Femur (tissue), 1 donor: ENCODE measurements at places on chromosomes 2 and 18.

DNA sequence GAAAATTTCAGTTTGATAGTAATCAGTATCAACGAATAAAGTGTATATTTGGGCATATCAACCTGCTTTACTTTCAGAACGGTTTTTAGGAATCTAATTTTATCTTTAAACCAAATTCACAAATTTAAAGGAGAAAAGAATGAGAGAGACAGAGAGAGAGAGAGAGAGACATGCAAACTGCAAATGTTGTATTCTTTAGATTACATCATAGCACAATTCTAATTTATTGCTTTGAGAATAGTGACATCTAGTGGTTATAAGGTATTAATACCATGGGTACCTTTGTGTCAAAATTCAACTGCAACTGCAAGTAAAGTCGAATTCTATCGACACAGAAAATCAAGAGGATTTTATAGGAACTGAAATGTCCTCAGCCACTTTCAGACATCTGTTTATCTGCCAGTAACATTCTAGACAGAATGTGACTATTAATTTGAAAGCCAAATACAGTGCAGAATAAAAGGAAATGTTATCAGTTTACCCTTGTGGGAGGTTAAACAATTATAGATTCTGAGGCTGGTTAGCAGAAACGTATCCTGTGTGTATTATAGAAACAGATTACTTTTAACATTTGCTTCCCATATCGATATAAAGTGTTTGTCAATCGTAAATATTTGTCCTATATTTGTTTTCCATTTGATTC is 529.8 kb upstream of the VRK2 start:
- no peak for DNase-seq

- DNase-seq, result no peak
Measured at GRCh38 chr2:84152462-84152861, 306.6 kb downstream of the SUCLG1 start.

- DNase-seq, result peak; percentile 86
Measured at GRCh38 chr2:121088251-121089165, 196.5 kb downstream of the TFCP2L1 start.

GRCh38 chr2:178331474-178332432 is 119.2 kb downstream of the PRKRA start:
- no peak for DNase-seq

DNA sequence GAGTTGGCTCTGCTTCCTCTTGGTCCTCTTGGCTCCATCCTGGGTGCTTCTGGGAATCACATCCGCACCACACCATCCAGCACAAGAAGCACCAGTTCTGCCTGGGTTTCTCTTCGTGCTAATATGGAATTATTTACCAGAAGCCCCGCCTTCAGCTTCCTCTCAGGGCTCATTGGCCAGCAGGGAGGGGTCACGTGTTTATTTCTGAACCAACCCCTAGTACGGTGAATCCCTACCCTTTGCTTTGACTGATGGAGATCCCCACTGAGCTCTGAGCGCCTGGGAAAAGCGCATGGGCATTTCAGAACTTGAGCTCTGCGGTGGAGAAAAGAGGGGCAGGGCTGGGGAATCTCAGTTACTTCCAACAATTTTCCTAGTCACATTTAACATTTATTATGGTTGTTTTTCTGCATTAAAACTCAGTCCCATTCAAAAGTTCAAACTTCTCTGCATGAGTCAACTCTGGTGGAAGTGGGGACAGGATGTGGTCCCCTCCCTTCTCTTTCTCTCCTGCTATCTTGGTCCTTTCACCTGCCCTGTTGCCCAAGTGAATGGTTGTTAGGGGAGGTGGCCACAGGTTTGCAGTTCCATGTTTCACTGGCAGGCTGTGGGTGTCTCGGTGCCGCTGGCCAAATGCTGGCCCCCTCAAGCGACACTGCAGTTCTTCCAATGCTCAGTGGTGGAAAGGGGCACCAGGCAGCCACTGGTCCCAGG is 76.4 kb upstream of the TTC39C start:
- no peak for DNase-seq

GRCh38 chr2:204705243-204705932 is 160.1 kb downstream of the PARD3B start:
- DNase-seq, result no peak

GRCh38 chr18:13276530-13277520 is 58.3 kb downstream of the LDLRAD4 start:
- DNase-seq, result no peak

DNA sequence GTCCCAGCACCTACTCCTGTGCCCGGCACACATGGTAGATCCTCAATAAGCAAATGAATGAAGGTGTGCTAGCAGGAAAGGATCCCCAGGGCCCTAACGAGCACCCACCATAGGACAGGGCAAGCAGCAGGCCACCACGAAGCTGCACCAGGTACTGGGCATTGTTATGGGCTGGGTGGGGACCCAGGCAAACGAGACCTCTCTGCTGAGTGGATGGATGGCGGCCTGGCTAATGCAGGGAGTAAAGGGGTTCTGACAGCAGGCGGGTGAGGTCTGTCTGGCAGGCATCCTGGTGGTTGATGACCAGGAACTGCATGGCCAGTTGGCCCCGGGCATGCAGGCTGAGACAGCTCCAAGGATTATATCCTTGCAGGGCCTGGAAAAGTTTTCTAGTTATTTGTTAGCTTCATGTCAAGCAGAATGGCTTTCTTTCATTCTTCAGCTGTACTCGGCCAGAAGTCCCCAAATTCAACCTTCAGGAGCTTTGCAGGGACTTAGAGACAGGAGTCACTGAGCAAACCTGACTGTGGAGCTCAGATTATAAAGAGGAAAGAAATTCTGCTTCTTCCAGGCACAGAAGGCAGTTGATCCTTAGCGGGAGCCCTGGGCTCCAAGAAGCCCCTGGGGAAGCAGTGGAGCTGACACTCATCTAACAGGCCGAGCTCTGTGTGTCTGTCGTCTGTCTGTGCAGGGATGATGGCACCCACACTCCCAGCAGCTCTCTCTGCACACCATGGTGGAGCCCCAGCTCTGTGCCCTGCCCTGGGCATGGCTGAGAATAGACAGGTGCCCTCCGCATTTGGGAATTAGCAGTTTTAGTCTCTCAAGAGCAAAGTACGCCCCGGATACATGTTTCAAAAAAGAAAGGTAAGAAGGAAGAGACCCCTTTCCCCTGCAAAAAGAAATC is 51.2 kb downstream of the SDC1 start:
- DNase-seq, result no peak

DNA sequence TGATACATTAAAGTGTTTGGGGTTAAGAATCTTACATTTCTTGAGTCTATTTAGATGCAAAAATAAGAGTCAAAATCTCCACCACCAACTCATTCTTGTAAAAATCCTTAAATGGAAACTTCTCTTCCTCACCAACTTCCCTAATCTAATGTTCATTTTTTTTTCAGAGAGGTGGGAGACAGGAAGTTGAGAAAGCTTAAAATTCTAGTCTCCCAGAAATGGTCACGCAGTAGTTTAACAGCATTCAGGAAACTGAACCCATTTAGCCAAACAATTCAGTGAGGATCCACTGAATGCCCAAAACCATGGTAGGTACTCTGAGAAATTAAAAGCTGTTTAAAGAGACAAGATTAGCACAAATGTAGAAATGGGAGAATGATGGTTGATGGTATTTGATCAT is 69.0 kb downstream of the TXNL1 start:
- DNase-seq, result no peak

- DNase-seq, result no peak
Measured at GRCh38 chr18:77102259-77103040, 30.1 kb downstream of the MBP start.

- DNase-seq, result no peak
Measured at GRCh38 chr2:7516484-7517063, 599.4 kb downstream of the RNF144A start.

DNA sequence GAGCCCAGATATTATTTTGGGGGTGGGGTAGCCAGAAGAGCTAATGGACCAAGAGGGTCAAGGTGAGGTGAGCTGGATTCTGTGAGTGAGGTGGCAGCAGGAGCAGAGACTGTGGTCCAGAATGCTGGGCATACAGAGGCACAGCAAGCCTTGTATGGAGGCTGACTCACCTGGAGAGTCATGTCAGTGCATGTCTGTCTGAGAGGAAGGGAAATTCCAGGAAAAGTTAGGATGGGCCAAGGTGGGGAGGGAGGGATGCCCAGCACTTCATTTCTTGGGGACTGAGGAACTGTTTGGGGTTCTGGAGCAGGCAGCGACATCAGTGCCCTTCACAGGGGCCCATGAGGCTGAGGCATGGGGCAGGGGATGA is 21.1 kb downstream of the PER2 start:
- no peak for DNase-seq

DNA sequence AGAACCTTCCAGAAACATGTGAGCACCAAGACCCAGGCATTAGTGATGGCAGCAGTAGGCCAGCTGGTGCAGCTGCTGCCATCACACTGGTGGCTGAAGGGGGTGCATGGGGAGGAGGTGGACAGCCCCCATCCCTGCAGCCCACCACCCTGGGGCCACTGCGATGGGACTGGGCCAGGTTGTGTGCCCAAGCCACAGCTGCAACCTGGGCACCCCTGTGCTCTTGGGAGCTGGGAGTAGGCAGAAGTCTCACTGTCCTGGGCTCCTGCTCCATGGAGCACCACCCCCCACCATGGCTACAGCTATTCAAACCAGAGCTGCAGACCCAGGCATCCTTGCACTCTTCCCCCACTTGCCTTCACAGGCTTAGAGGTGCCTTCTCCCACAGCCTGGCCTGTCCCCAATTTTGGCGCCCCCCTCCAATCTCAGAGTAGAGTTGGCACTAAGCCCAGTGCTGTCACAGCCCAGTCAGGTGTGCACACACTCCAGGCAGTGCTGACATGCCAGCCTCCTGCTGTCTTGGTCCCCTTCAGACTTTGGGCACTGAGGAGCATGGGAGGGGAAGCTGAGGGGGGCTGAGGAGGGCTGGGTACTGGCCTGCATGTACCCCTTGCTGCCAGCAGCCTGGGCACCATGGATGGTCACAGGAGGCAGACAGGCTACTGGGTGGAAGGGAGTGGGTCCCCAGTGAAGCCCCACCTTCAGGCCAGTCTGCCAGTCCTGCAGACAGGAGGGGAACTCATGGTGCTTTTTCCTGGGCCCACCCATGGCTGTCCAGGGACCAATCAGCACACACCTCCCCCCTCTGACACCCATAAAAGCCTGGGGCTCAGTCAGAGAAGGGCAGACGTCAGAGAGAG is 67.1 kb downstream of the CYP26B1 start:
- DNase-seq, result no peak

GRCh38 chr2:192072261-192072660 is 122.5 kb downstream of the TMEFF2 start:
- no peak for DNase-seq

- DNase-seq, result peak; percentile 79
Measured at GRCh38 chr2:168635065-168635577, 167.3 kb upstream of the NOSTRIN start.

- no peak for DNase-seq
Measured at GRCh38 chr18:69617888-69618287, 217.2 kb downstream of the DOK6 start.

DNA sequence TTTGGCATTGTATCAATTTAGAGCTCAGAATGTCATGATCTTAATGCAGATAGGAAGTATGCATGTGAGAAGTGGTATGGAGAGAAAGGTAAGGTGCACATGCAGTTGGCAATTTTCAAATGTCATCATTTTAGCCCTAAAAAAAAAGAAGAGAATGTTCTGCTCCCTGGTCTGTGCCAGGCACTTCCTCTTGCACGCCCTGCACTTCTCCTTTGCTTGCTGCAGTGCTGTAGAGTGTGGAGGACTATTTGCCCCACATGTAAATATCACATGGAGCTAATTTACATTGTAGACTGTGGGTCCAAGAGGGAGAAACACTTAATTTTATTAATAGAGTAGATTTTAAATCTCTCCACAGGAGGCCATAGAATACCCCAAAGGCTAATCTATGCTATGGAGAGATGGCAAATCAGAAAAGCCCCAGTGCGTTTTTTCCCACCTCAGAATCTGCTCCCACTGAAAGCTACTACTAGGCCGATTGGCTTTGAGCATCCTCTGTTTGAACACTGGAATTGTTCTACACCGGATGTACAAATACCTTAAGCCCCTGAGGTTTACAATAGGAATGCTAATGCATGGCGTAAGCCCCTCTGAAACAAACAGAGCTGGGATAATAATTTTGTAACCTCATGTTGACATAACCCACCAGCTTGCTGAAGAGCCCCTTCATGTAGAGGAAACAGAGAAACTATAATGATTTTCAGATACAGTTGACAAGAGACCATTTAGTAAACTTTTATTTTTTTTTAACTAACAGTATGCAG is 137.2 kb upstream of the KLHL14 start:
- no peak for DNase-seq

DNA sequence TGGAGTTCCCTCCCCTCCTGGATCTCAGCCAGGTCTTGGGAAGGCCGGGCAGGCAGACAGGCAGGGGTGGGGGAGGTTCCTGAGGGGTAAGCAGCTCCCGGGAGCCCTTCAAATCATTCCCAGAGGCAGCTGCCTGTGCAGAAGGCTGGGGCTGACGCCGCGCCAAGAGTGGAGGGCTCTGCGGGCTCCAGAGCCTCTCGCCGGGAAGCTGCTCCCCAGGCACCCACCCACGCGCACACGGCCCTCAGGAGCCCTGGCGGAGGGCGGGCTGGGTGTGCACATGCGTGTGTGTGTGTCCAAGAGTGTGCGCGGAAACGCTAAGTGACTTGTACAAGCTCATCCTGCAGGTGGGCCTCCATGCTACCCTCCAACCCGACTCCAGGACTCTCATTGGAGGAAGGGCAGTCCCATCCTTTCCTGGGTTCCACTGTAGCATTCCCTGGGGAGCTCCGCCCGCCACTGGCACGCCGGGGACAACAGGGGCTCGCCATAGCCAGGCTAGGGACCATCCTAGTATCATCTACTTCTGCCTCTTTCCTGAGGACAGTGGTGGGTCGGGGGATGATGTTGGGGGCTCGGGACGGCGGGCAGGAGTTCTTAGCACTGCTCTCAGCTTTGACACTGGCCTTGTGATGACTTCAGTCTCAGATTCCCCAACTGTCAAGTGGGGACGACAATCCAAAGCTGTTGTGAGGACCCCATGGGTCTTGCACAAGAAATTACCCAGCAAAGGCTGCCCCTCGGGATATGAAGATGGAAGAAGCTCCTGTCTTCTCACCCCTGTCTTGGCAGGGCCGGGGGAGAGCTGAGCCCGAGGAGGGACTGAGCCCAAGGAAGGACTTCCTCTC is 50.3 kb downstream of the INHBB start:
- peak; percentile 22 for DNase-seq

- no peak for DNase-seq
Measured at GRCh38 chr2:162062559-162062958, 11.5 kb downstream of the DPP4 start.

- DNase-seq, result no peak
Measured at GRCh38 chr18:26992926-26993325, 127.4 kb upstream of the AQP4 start.

- DNase-seq, result peak; percentile 37
Measured at GRCh38 chr2:64839844-64840243, 149.4 kb upstream of the SLC1A4 start.

GRCh38 chr2:174969091-174969734 is 36.0 kb downstream of the CHN1 start:
- DNase-seq, result no peak

GRCh38 chr2:232893834-232894233 is 23.8 kb downstream of the SNORC start:
- DNase-seq, result no peak

DNA sequence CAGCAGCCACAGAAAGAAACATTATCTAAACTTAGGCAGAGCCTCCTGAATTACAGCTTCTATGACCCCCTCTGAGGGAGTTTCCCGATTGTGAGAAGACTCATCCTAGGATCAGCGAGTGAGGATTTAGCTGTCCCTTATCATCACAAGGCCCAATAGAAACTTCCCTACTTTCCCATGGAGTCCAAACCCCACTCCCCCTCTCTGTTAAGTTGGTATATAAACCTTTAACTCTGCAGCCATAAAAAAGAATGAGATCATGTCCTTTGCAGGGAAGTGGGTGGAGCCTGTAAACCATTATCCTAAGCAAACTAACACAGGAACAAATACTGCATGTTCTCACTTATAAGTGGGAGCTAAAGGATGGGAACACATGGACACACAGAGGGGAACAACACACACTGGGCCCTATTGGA is 78.8 kb downstream of the MYL12B start:
- no peak for DNase-seq
